NCI-H510A treated with DMSO at 0.1 percent for 48 hours (cell line): ENCODE measurements at places on chromosomes 6 and 20.

GRCh38 chr6:81204731-81205130, 547.8 kb downstream of the TENT5A start:
- no peak for DNase-seq

GRCh38 chr6:70180901-70181599, 121.8 kb downstream of the COL9A1 start:
- DNase-seq: no peak

DNA sequence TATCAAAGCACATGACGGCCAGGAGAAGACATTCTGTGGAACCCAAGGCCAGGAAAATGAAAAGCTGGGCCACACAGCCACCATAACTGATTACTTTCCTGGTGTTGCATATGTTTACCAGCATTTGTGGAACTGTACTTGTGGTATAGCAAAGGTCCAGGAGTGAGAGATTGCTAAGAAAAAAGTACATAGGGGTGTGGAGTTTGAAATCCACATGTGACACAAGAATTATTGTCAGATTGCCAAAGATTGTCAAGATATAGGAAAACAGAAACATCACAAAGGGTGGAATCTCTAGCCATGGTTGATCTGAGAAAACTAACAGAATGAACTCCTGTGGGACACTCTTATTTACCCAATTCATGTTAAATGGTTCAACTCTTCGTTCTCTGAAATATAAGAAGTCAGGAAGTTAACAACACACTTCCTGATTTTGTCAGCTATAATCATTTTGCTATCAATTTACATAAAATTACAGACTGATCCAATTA, at the start of gene OR2B2:
Gene OR2B2 (minus strand): TSS at position 441 of the 491 bp plus-strand sequence. CDS start 77 bp downstream, at position 364.
- DNase-seq: no peak

DNA sequence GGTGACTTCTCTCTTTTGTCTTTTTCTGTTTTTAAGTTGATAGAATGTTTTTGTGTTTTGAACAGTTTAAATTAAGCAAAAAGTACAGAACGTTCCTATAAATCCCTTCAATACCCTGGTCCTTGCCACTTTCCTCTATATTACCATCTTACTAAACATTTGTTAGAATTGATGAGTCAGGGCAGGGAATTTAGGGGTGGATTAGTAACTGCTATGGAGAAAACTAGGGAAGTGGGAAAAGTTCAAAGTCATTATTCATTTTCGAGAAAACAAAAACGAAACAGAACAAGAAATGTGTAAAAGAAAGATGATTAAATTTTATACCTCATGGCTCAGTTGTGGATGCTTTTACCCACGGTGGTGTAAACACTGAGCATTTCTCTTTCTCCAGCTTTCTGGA, 240.4 kb upstream of the SULF2 start:
- DNase-seq: no peak

DNA sequence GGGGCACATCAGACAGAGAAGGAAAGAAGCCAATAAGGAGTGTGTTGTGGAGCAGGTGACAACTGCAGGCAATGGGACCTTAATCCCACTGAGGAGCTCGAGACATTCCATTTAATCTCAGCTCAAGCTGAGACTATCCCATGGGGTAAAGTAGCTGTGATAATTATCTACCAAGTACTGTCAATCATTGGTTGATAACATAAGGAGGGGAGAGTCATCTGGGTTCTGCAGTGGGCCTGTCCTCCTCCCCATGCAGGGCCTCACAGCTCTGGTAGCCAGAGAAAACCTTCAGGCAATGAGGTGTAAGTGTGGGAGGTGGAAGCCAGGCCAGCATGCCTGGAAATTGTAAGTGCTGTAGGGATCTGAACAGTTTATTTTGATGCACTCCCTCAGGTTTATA, 375.0 kb upstream of the ARID1B start:
- no peak for DNase-seq

DNA sequence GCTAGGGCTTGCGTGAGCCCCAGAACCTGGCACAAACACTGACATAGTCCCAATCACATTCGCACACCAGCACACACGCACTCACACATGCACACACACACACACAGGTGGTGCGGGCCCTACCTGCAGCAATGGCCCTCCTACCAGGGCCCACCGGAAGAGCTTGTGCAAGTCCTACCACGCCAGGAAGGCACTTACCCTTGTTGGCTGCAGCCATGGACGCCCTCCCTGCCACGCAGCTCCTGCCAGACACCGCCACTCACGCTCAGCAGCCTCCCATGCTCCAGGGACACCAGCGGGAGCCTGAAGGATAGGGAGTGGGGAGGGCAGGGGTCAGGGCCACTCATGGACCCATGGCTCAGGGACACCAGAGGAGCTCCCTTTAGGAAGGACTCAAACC, 7.7 kb downstream of the ADISSP start:
- DNase-seq: no peak

DNA sequence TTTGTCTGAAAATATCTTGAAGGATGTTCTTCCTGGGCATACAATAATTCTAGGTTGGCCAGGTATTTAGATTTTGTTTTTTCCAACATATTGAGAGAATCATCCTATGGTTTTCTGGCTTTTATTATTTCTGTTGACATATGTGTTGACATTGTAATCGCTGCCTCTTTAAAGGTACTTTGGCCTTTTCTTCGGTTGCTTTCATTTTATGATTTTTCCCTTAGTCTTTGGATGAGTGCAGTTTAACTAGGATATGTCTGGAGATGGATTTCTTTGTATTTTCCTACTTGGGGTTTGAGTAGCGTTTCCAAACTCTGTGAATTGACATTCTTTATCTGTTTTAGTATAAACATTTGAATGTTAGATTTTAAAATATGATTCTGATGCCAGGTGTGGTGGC, 11.5 kb downstream of the SERPINB1 start:
- DNase-seq: no peak

DNA sequence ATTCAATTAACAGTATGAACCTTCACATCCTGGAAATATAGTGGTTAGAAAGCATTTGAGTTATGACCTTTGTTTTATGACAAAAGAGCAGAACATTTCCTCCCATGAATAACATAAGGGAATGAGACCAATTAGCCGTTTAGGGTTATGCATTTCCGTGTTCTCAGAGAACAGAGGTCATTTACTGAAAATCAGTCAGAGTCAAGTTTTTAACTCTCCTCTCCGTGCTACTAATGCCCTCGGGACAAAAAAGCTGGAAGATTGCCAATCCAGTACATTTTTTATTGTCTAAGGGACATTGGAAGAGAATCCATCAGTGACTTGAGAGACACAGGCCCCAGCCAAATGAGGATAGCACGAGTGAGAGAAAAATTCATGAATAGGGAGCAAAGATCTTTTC, 632.7 kb downstream of the RFPL4B start:
- no peak for DNase-seq

DNA sequence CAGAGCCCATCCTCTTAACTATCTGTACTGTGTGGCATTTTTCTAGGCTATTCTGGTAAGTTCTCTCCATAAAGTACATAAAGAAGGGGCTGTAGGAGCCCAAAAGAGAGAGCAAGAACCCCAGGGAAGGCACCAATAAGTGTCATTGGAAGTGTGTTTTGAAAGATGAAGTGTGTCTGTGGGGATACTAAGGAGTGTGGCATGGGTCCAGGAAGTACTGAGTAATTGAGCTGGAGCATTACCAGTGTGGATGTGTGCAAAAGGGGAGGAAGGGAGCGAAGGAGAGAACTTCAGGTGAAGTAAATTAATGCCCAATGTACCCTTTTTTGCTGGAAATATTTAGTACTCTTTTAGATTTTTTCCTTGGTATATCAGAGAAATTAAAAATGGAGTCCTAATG, 63.9 kb downstream of the KCNS1 start:
- no peak for DNase-seq

DNA sequence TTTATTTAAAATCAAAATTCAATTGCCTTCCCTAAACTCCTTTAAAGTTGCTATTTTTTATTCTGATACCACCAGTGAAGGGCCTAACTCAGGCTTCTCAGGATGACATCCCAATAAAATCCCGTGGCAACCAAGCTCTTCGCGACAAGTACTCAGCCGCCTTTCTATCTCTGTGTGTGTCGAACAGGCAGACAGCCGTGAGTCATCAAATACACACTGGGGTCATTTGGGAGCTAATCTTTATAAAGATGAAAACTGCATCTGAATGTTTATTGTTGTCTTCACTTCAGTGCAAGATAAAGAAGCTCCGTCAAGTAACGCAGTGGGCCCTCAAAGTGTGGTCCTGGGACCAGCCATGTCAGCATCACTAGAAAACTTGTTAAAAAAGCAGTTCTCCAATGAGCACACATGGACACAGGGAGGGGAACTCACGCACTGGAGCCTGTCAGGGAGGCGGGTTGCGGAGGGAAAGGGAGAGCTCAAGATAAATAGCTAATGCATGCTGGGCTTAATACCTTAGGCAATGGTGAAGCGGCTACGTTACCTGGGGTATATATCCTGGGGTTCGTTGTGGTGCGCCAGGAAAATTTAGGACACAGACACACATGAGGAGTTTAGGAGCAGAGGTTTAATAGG, 119.3 kb downstream of the RNF144B start:
- DNase-seq: peak; percentile 53

DNA sequence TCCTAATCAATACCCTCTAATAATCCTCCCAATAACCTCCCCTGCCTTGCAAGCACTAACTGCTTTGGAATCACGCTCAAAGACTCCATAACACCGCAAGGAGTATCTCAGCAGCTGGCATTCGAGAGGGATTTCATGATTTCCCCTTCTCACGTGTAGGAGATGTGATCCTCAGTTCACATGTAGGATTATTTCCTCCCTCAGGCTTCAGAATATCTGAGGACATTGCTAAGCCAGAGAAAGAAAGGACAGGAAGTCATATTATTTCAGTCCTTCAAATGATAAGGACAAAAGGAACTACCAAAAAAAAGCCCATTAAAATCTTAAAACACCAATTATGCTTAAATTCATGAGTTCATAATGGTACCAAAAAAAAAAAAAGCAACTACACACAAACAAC, 122.9 kb downstream of the NFATC2 start:
- no peak for DNase-seq

- DNase-seq: peak; percentile 86
Observed at GRCh38 chr20:41339957-41340326, 679 bp upstream of the LPIN3 start.

DNA sequence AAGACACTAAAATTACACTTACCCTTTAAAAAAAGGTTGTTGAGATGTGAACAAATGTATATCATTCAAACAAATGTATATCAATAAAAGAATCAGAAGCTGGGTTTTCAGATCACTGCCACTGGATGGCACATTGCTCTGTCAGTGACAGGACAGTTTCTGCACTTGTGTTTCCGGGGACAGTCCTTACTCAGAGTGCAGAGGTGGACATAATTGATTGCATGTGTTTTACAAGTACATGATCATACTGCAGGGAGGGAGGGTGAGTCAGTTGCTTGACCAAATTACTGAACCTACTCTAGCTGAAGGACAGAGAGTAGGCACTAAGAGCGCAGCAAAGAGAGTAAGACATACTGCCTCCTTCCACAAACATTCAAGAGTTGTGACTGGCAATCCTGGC, 302.3 kb downstream of the TENT5A start:
- DNase-seq: no peak

GRCh38 chr6:155517294-155517693, 61.7 kb upstream of the NOX3 start:
- DNase-seq: no peak

GRCh38 chr20:62745279-62745951, 36.8 kb downstream of the NTSR1 start:
- no peak for DNase-seq

GRCh38 chr6:9173229-9173628, 737.9 kb upstream of the SLC35B3 start:
- DNase-seq: no peak

- peak; percentile 35 for DNase-seq
Observed at GRCh38 chr20:50628332-50628731, 63.0 kb downstream of the RIPOR3 start.

- DNase-seq: no peak
Observed at GRCh38 chr20:58583586-58583985, 67.5 kb upstream of the STX16 start.

GRCh38 chr6:2264932-2265331, 19.5 kb upstream of the GMDS start:
- DNase-seq: no peak

DNA sequence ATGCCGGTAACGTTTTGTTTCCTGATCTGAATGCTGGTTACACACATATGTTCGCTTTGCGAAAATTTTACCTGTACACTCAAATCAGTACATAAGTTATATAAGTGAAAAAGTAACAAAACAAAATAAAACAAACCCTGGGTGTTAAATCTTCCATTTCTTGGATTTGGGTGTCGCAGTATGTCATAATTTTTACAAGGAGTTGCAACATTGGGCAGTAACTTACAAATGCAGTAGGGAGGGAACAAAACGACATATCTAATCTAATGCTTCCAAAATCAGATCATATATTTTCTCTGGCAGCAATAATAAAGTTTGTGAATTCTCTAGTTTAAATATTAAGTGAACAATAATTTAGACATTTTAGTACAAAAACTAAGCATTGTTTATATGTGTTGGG, 25.2 kb downstream of the SNX14 start:
- DNase-seq: no peak
